ENCODE measurements at places on chromosomes 2 and 18.

- DNase-seq, result no peak
These were observed 22.9 kb upstream of the CYTIP start for GRCh38 chr2:157466764-157467163.

DNA sequence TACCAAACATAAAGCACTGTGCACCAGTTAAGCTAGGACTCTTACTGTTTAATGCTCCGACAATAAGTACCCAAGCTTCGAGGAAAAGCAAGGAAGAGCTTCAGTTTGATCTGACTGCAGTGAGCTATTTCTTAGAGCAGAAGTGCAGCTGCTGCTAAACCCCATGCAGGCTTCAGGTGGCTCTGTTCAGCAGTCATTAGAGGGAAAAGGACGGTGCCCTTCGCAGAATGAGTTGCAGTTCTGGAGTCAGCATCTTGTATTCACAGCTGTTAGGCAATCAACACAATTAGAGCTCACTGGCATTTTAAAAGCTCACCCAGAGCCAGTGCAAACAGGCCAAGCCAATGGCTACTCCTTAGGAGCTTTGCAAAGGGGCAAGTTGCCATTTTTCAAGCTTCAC is 1.5 kb upstream of the CERKL start:
- DNase-seq, result no peak

DNA sequence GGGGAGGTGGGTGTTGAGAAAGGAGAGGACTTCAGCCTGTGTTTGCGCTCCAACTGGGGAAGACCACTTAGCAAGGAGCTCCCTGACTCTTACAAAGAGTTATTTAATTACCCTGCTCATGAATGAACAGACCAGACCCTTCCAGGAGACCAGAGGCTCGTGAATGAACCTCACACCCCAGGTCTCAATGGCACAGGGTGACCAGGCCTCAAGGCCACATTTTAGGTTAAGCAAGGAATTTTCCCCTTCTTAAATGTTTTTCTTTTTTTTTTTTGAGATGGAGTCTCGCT is 25.3 kb downstream of the SMAD7 start:
- DNase-seq, result no peak

- DNase-seq, result no peak
These were observed 71.8 kb downstream of the COX7A2L start for GRCh38 chr2:42289222-42289621.

GRCh38 chr2:203437511-203437910 is 97.6 kb downstream of the RAPH1 start:
- no peak for DNase-seq

GRCh38 chr2:126855606-126856005 is 43.1 kb upstream of the TEX51 start:
- DNase-seq, result no peak

GRCh38 chr2:190507135-190507534 is 27.4 kb downstream of the NEMP2 start:
- no peak for DNase-seq

DNA sequence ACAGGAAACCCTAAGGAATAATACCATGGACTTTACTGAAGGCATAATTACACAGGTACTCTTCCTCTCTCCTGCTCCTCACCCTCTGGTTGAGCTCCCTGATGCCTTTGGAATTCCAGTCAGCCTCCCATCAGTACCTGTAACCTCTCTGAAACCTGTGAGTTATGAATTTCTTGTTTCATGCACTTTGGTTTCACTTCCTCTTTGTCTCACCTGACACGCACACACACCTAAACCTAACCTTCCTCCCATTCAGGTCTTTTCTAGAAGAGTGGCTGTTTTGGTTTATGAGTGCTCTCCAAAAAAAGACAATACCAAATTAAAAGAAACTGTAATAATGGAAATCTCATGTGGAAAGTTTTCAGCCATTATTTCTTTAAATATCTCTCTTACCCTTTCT is 451.3 kb upstream of the VWC2L start:
- DNase-seq, result no peak

DNA sequence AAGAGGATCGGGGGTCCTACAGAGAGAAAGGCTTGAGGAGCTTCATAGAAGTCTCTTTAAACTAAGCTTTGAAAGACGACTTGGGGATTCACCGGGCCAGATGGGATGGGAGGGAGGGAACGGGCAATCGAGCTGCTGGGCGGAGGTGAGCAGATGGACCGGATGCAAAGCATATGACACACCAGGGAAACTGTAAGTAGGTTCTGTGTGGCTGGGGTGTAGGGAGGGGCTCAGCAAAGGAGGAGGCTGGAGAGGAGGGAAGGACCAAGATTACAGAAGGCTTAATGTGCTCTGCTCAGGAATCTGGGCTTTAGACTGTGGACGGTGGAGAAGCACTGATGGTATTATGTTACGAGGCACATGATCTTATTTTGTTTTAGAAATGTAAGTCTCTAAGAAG is 131.5 kb downstream of the MAIP1 start:
- no peak for DNase-seq

GRCh38 chr18:53771664-53772063 is 452.8 kb downstream of the MBD2 start:
- DNase-seq, result no peak

- DNase-seq, result peak; percentile 64
These were observed 39.5 kb upstream of the CYP1B1 start for GRCh38 chr2:38115216-38116032.

DNA sequence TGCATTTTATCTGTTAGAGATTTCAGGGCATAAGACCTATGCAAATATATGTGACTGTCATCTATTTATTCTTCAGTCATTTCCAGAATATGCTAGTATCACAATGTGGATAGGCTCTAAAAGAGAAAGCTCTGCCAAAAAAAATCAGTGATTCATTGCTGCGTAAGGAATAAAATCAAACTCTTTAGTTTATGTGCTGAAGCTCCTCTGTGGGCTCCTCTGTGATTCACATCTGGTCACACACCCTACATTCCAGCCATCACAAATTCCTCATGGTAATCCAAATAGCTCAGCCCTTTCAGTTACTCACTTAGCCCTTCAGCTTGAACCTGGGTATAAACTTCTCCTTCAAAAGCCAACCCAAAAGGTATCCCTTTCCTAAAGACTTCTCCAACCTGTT is 21.4 kb downstream of the DLGAP1 start:
- DNase-seq, result no peak

DNA sequence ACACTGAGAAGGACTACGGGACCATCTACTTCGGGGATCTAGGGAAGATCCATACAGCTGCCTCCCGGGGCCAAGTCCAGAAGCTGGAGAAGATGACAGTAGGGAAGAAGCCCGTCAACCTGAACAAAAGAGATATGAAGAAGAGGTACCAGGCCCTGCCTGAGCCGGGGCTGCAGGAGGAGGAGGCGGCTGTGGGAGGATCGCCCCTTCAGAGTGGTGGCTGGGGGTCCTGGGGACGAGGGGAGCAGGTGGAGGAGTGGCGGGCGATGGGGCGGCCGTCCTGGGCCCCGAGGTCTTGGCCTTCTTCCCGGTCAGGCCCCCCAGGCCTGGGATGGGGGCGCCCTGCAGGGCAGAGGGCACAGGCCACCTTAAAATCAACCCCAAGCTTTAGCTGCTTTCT is 524 bp downstream of the ANKRD30B start:
- no peak for DNase-seq

DNA sequence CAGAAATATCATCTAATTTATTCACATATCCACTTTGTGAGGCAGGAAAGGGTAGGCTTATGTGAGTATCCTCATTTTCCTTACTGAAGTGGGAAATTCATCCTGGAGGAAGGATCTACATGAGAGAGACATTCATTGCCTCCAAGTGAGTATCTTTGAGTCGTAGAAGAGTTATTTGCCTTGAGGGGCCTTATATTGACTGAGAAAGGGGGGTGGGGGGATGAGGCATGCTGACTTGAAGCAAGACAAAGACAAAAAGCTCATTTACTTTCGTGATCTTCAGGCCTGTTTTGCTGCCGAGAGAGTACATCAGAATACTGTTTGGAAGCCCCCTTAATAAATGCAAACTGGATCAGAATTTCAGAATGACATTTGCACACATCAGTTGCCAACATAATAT is 17.6 kb upstream of the NEDD4L start:
- no peak for DNase-seq

DNA sequence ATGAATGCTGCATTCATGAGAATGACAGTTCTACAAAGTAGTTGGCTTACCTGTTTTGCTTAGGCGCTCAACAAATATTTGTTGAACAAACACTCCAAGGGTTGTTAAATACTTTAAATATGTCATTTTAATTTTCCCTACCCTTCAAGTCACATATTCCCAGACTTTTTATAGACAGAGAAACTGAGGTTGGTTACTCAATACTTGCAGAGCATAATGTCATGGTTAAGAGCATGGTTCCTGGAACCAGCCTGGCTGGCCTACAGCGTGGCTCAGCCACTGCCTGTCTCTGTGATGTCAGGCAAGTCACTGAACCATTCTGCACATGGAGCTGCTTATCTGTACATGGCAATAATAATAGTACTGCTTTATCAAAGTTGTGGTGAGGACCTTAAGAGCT is 120.0 kb upstream of the STK17B start:
- no peak for DNase-seq

All from stimulated activated CD4-positive, alpha-beta T cell treated with anti-CD3 and anti-CD28 coated beads, Interleukin-1b, Interleukin-23, amount 100 ng/mL, for 24 hours (primary cell).